ENCODE measurements at places on chromosomes 4 and X. TPM values are rescaled to one million over a fixed set of nuclear protein-coding genes. Genes with fewer than 3 reads are reported as not detected.

The NKX3-2 gene
- total RNA-seq: not detected

The GAGE12H gene
- not detected for total RNA-seq

The C4orf50 gene
- not detected for total RNA-seq

The FHDC1 gene
- 0.04 TPM for total RNA-seq

The YIPF6 gene
- total RNA-seq: 24.1 TPM

The BST1 gene
- 23.8 TPM for total RNA-seq

Data from pulmonary artery endothelial cell (primary cell).